ENCODE measurements at places on chromosomes 7 and 10. TPM values are rescaled to one million over a fixed set of nuclear protein-coding genes. Genes with fewer than 3 reads are reported as not detected.

GRCh38 chr7:37234928-37235327 lies 213.7 kb downstream of the ELMO1 start:
- DNase-seq: no peak
- no peak overlapping the region for H3K27ac ChIP-seq
- no peaks in the 10 kb centered on the region for H3K27me3 ChIP-seq
- H3K4me3 ChIP-seq: no peak overlapping the region
- peaks cover 5% of the 10 kb centered on the region for H3K4me1 ChIP-seq

GRCh38 chr7:37333075-37333474 lies 115.6 kb downstream of the ELMO1 start:
- DNase-seq: no peak
- no peaks in the 10 kb centered on the region for H3K27me3 ChIP-seq
- peaks cover 9% of the 10 kb centered on the region for H3K4me1 ChIP-seq
- H3K4me3 ChIP-seq: no peak overlapping the region

ACSL5 gene
- 79.1 TPM for total RNA-seq

DNA sequence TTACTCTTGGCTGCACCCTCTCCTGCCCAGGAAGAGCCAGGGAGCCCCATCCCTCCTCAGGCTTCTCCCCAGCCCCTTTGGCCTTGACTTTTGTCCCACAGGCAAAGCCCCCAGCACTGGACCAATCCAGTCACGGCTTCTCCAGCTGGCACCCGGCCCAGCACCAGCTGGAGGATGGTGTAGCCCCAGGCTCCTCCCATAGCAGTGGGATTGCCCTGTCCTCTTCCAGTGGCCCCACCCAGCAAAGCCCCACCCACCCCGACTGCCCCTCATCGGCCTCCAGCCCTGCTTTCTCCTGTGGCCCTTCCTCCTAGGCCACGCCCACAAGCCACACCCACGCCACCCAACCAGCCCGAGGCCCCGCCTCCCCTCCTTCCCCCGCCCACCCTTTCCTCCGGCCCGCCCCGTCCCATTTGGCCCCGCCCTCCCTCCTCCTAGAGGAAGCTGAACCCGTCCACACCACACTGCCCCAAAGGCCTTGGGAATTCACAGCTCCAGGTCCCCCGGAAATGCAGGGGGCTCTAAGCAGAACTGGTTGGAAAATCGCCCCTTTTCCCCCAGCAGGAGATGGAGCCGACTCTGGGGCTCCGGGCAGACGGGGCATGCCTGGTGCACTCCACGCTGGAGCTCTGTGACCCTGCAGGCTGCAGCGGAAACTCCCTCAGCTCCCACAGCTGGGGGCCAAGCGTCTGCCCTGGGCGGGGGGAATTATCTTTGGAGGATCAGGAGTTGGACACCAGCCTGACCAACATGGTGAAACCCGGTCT lies 25.2 kb downstream of the GET4 start:
- H3K27ac ChIP-seq: no peak overlapping the region
- peak; percentile 90 for DNase-seq
- no peak overlapping the region for H3K4me3 ChIP-seq
- H3K27me3 ChIP-seq: no peaks in the 10 kb centered on the region
- peaks cover 9% of the 10 kb centered on the region for H3K36me3 ChIP-seq
- H3K4me1 ChIP-seq: peaks cover 4% of the 10 kb centered on the region

DNA sequence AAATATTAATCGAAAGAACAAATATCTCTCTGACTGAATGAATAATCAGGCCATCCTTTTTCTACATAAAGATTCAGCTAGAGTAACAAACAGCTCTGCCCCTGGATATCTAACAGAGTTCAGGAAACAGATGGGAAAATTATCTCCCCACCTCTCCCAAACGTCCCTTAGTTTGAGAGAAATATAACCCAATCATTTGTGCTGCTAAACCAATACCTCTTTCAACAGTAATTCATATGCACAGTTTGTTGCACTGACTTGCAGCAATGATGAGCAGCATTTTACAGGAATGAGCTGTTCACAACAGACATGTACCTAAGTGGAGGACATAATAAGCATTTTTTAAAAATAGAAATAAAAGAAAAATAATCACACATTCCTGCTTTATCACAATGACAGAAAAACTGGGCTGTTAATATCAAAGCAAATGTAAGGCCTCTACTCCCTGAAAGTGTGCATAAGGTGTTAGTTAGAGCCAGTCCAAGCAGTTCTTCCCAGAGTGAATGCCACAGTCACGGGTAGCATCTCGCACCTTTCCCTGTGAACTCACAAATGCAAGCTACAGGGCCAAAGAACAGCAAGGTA lies 2.3 kb downstream of the CREB3L2 start:
- H3K36me3 ChIP-seq: no peaks in the 10 kb centered on the region
- H3K4me1 ChIP-seq: peaks cover 42% of the 10 kb centered on the region
- peak overlapping the region; percentile 82 for H3K4me3 ChIP-seq

OR9A2 gene
- total RNA-seq: not detected

TAS2R41 gene
- not detected for total RNA-seq

DNA sequence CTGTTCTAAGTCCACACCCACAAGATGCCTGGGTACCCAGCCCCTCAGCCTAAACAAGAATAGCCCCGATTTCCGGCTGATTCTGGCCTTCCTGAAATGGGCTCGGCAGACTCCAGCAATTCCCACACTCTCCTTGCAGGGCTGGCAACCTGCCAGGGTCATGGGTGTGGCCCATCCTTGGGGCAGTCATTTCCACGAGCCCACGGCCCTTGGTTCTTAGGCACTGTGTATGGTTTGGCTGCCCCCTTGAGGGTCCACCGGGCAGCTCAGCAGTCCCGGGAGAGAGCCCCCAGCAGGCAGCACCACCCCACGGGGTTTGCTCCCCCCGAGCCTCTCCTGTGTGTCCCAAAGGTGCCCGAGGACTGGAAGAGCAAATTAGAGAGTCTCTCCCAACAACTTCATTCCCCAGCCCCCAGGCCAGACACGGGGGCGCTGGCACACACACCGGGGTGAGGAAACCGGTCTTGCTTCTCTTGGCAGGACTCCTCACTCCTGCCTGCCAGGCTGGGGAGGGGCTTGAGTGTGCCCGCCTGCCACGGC lies 142.2 kb downstream of the EMX2 start:
- no peak overlapping the region for H3K27ac ChIP-seq
- H3K27me3 ChIP-seq: peaks cover 5% of the 10 kb centered on the region
- H3K4me3 ChIP-seq: no peak overlapping the region

PLPP4 gene
- 0.38 TPM for total RNA-seq

TAS2R5 gene
- total RNA-seq: 2.2 TPM

- no peak overlapping the region for H3K27ac ChIP-seq
- no peaks in the 10 kb centered on the region for H3K4me1 ChIP-seq
- H3K36me3 ChIP-seq: no peaks in the 10 kb centered on the region
- H3K27me3 ChIP-seq: peaks cover 12% of the 10 kb centered on the region
These were observed 32.8 kb downstream of the KCNH2 start for GRCh38 chr7:150945171-150945852.

DNA sequence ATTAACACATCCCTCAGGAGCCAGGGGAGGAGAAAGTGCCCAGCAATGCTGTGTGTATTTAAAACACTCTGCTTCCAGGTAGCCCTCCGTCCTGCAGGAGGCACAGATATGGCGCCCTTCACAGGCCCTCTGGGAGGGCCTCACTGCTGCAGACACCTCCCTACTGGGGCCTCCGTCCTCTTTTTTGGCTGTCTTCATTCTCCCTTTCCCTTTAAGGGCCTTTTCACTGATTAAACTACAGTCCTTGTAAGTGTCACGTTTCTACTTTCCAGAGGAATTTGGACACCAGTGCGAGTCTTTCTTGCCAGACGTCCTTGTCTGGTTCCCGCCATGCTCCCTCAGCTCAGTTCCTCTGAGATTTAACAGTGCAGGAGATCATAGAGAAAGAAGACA lies 39.7 kb upstream of the MKRN1 start:
- DNase-seq: no peak
- H3K27ac ChIP-seq: peak overlapping the region; percentile 1
- H3K4me1 ChIP-seq: no peaks in the 10 kb centered on the region
- H3K36me3 ChIP-seq: no peaks in the 10 kb centered on the region
- no peak overlapping the region for H3K4me3 ChIP-seq

DRGX gene
- not detected for total RNA-seq

DLX6 gene
- not detected for total RNA-seq

DNA sequence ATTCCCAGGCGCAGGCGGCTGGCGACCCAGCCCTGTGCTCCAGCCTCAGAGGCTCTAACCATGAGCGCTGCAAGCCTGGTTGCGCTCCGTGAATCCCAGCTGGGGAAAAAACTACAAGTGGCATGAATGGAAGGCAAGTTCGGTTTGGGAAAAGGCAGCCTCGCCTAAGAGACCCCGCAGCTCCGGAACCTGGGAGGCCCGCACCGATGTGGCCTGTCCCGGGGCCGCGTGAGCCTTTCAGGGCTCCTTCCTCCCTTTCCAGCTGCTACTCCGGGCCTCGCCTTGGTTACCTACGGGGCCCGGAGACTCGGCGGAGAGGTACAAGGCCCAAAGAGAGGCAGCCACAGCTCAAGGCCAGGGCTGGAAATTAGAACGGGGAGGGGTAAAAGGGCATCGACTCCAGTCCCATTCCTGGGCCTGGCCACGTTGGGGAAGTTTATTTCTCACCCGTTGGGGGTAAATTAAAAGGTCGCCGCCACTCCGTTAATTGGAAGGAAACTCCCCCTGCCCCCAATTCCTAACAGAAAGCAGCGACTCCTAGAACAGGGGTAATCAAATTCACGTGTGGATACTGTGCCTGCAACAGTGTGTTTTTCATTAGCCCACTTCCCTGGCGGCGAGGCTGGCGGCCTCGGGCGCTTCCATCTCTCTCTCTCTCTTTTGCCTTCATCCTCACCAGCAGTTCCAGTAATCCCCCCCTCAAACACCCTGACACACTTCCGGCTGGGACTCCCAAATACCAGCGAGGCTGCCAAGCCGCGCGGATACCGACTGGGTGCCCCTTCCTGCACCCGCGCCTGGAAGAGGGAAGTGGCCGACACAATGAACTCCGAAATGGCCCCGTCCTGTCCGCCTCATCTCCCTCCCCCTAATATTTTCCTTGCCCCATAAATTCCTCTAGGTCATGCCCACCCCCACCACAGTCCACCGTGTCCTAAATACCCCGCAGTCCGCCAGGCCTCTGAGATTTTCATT lies 1.5 kb upstream of the HOXA9 start:
- no peak overlapping the region for H3K4me3 ChIP-seq
- no peak overlapping the region for H3K27ac ChIP-seq
- H3K4me1 ChIP-seq: peaks cover 24% of the 10 kb centered on the region
- DNase-seq: peak; percentile 53
- no peaks in the 10 kb centered on the region for H3K36me3 ChIP-seq
- peaks cover 99% of the 10 kb centered on the region for H3K27me3 ChIP-seq

DNA sequence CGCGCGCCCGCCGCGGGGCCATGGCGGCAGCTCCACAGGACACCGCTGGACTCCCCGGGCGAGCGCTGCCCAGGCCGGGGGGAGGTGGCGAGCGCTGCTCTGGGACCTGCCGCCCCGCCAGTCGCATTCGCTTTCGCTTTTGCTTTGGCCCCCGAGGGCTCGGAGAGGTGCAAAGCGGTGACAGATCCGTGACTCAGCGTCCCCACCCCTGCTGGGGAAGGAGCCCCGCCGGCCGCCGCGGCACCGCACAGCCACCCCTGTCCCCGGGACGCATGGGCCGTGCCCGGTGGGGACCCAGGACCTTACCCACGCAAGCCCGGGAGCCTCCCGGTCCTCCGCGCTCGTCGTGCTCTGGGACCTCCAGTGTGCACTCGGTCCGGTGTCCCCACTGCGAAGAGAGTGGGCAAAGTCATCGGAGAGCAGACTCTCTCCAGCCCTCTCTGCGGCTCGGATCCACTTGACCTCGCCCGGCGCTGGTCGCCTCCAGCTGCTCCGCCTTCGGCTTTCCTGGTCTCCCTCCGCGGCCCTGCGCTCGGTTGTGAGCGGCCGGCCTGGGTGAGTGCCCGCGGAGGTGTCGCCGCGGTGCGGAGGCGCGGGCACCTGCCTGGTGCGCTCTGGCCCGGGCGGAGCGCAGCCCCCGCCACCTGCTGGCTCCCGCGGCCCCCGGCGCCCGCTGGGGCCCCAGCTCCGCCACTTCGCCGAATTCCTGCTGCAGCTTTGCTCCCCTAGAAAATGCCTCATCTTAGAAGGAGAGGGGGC lies at the start of gene IL15RA:
Gene IL15RA (minus strand): TSS at position 73 of the 759 bp plus-strand sequence. CDS start 51 bp downstream, at position 22.
- DNase-seq: peak; percentile 91
- H3K36me3 ChIP-seq: no peaks in the 10 kb centered on the region
- peaks cover 18% of the 10 kb centered on the region for H3K4me1 ChIP-seq
- peak within 1 kb of the TSS; percentile 98 for H3K27ac ChIP-seq
- H3K27me3 ChIP-seq: no peaks in the 10 kb centered on the region

DNA sequence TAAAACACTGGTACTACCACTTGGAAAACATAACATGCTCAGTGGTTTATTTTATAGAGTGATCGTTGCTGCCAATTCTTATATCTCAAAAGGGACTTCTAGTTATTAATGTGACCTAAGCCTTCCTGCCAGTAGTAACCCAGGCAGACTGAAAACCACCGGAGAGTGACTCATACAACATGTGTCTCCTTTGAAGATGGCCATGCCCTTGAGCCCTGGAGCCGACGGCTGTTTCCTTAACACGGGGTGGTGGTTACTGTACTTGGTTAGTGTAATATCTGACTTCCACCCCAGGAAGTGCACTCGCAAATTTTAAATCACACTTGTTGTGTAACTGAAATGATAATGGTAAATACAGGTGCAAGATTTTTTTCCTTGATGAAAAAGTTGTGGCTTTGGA lies 30.5 kb downstream of the JAKMIP3 start:
- H3K4me3 ChIP-seq: no peak overlapping the region
- H3K27me3 ChIP-seq: no peaks in the 10 kb centered on the region
- no peak overlapping the region for H3K27ac ChIP-seq
- H3K4me1 ChIP-seq: no peaks in the 10 kb centered on the region

- no peaks in the 10 kb centered on the region for H3K36me3 ChIP-seq
- H3K4me1 ChIP-seq: peaks cover 31% of the 10 kb centered on the region
- no peaks in the 10 kb centered on the region for H3K27me3 ChIP-seq
- H3K27ac ChIP-seq: peak overlapping the region; percentile 83
- DNase-seq: no peak
These were observed 559 bp upstream of the FKBP14 start for GRCh38 chr7:30027065-30027456.

SEMA3A gene
- total RNA-seq: 12.0 TPM

DNA sequence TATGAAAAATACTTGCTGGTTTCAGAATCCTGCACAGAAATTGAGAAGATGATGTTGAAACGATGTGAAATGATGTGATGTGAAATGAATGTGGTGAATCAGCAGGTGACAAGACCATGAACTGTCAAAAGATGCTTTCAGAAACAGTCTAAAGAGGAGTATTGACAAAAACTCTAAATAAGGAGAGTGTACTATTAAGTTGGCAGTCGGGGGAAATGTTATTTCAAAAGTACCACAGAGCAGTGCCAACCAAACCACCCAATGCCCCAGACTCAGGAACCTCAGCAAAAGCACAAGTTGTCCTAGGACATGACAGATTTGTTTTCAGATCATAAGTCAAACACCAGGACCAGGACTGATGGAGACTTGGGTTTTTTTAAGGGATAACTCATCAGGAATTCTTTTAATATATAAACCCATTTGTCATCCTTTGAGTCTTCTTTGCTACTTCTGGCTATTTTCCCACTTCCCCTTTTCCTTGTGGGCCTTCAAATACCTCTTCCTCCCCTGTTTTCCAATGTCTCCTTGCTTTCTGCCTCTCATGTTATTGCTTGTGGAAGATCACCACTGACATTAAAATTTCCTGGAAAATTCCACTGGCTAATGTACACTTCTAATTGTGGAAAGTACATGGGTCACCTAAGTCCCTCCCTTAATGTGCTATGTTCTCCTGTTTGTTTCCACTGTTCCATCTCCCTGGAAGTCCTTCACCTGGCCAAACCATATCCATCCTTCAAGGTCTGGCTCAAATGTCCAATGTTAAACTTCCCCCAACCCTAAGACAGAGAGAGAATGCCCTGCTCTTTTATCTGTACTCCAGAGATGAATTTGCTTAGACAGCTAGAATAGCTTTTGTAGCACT lies 10.2 kb upstream of the PPP1R3C start:
- H3K36me3 ChIP-seq: no peaks in the 10 kb centered on the region
- no peaks in the 10 kb centered on the region for H3K4me1 ChIP-seq

STEAP2 gene
- 11.5 TPM for total RNA-seq
